ENCODE measurements at places on chromosomes 6 and 20.

GRCh38 chr20:33064572-33065287 lies 11.0 kb downstream of the BPIFB3 start:
- DNase-seq, result no peak

- peak; percentile 71 for DNase-seq
These were observed 83.5 kb downstream of the ZMYND8 start for GRCh38 chr20:47272893-47273590.

GRCh38 chr6:79686707-79687309 lies 55.7 kb downstream of the SH3BGRL2 start:
- DNase-seq, result no peak

GRCh38 chr6:27209659-27210269 lies 37.7 kb upstream of the PRSS16 start:
- peak; percentile 6 for DNase-seq

GRCh38 chr6:11447265-11447664 lies 90.3 kb upstream of the TMEM170B start:
- no peak for DNase-seq

GRCh38 chr20:9498322-9498721 lies 16.1 kb upstream of the LAMP5 start:
- peak; percentile 44 for DNase-seq

- DNase-seq, result peak; percentile 79
These were observed 72.0 kb upstream of the BACH2 start for GRCh38 chr6:90368601-90369000.

- no peak for DNase-seq
These were observed 4.8 kb upstream of the RBPJL start for GRCh38 chr20:45301824-45302271.

DNA sequence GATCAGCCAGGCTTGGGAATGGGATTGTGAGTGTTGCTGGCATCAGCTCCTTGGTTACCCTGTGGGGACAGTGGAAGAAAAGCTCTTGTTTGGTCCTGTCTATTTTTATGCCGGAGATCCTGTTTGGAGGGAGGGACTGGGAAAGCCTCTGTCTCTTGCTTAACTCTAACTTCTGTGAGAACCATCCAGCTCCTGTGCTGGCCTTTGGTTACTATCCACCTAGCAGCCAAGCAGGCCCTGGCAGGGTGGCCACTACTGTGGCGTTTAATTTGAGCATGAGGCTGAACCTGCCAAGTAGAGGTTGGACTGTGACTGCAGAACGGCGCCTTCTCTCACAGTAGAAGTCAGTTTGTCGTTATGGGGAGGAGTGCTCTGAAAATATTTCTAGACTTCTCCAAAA lies 193.3 kb downstream of the UTRN start:
- no peak for DNase-seq

DNA sequence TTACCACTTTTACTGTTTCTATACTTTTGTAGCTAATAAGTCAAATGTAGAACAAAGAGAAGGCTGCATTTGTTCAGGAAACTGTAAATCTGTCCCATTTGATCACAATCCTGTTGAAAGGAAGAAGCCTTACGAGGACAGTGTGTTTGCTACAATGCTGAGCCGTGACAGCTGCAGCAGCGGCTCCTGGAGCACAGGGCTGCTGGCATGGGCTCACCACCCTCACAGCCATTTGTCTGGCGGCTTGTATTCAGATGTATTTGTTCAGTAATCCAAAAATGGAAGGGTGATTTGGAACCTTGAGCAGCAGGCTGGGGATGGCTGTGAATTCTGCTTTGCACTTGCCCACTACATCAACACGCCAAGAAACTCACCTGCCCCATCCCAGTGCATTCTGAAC lies 5.7 kb downstream of the TUBB2A start:
- no peak for DNase-seq
